ENCODE measurements at places on chromosomes 2 and 18.

DNA sequence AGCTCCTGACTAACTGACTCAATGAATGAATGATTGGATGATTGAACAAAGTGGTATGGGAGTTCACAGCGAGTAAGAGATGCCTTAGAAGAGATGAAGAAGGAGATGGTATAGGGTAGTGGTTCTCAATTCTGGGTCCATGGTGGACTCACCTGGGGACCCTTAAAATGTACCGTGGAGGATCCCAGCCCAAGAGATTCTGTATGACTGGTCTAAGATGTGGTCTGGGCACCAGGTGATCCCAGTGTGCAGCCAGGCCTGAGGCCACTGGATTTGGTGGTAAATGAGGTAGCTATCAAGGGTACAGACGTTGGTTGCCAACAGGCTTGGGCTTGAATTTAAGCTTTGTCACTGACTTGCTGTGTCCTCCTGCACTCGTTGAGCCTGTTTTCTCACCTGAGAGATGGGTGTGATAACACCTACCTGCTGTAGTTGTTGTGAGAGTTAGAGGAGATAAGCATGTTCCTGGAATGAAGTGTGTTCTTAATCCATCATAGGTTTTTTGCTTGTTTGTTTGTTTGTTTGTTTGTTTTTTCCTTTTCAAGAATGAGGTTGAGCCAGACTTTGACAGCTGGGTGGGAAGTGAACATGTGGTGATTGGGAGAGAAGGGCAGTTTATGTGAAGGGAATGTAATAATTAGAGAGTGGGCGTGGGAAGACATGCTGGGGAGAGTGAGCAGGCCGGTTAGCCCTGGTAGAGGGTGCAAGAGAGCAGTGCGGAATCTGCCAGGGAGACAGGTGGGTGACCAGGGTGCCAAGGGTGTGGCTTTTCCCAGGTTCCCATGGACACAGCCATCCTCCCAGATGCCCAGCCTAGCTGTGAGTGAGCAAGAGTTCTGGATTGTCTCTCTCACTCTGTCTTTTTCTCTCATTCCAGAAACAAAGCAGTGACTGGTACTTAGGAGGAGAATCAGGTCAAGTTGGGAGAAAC lies 31.4 kb upstream of the IL1B start:
- no peak for DNase-seq

DNA sequence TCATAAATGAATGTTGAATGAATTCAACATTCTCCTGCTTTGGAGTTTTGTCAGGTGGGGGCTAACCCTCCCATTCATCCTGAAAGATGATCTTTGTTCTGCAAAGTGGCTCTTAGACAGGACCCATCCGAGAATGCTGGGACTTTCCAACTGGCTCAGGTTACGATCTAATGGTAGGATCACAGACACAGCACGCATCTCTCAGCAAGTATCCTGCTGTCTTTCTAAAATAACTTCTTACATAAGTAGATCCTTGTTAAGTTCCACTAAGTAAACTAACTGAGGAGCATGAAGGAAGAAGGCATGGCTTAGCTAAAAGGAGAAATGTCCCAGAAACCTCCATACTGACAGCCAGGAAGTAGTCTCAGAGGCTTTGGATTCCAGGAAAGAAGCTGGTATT lies 23.7 kb downstream of the CYP27A1 start:
- no peak for DNase-seq

DNA sequence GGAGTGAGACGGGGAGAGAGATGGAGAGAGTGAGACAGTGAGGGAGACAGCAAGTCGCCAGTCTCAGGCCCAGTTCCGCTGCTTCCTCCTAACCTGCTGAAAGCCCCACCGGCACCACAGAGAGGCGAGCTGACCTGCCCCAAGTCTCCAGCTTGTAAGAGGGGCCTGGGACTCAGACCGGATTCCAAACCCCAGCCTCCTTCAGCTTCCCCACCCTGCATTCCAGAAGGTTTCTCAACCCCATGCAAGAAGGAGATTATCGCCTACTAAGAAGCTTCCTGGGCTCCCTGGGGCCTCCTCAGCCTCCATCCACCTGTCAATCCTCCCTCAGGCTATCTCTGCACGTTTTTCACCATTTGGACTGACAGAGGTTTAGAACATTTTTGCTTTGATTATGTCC lies 173.1 kb upstream of the RAB6C start:
- no peak for DNase-seq

GRCh38 chr18:66393463-66393862 lies 210.4 kb downstream of the CDH19 start:
- no peak for DNase-seq

GRCh38 chr2:20990442-20991430 lies 53.1 kb downstream of the APOB start:
- DNase-seq = no peak

DNA sequence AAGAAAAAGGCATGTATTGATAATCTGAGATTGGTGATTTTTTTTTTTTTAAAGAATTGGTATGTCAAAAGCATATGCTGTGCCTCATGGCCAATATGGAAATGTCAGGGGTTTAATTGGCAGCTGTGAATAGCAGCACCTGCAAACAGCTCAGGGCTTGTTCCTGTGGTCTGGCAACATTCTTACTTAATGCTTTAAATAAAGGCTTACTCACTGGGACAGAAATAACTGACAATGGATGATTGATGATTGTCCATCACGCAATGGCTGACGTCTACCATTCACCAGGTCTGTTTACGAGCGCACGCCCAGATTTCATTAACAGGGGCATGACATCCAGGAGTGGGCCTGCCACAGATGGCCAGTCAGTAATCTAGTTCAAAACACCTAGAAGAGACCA lies 66.7 kb downstream of the ETAA1 start:
- peak; percentile 44 for DNase-seq

- DNase-seq = no peak
Measured at GRCh38 chr2:241366678-241367077, 10.6 kb downstream of the FARP2 start.

- no peak for DNase-seq
Measured at GRCh38 chr2:157059036-157059435, 198.5 kb upstream of the GALNT5 start.

DNA sequence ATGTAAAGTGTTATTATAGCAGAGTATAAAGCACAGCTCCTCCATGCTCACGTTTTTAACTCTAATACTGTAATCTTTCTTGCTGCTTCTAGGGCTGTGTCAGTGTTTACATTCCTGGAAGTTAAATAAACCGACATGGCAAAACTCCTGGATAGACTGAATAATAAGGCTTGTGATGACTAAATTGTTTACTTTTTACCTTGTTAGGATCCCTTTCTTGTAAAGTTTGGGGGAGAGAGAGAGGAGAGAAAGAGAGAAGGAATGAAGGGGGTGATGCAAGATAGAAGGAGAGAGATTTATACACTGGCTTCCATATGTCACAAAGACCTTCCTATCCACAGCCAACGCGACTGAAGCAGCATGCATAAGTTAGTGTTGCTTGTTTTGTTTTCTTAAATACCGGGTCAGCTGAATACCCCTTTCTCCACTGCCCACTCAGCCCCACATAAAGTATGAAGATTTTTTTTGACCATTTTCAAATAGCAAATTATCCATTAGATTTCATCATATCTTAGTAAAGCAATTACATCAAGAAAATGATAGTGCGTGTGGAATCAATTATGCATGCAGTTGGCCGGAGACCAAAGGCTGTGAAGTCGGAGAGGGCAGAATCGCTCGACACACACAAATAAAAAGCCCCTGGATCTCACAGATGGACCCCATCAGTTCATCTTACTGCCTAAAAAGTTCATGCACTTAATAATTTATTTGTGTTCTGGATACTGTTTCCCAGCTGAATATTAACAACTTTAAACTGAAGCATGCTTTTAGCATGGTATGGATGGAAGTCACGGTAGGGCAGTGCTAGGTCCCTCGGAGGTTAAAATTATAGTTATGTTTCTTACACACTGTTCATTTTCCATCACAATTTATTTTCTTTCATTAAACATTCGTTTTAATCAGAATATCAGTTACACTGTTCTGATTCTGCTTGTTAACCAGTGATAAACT lies 20.1 kb downstream of the BCL11A start:
- DNase-seq = no peak

GRCh38 chr2:14855751-14856150 lies 223.2 kb downstream of the LRATD1 start:
- DNase-seq = no peak

DNA sequence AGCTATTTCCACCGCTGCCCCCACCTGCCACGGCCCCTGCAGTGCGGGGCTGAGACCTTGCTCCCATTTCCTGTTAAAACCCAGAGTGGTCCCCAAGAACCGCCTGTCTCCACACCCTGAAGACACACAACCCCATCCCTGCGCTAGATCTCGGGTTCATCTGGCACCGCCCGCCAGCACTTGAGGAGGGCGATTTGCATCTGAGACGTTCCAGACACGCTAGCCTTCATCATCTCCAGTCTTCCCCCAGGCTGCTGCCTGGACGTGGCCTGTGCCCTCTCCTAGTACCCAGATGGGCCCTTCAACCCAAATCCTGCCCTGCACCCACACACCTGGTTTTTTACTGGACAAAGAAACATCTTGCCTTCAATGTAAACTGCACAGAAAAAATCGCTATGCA lies 49.8 kb downstream of the SLC66A2 start:
- no peak for DNase-seq

- no peak for DNase-seq
Measured at GRCh38 chr2:58620093-58620492, 379.0 kb upstream of the FANCL start.
